ENCODE measurements at places on chromosomes 5 and 9.

- no peak for DNase-seq
Measured at GRCh38 chr9:27785714-27786100, 212.4 kb upstream of the C9orf72 start.

- no peak for DNase-seq
Measured at GRCh38 chr9:76699971-76700370, 64.3 kb upstream of the PCA3 start.

DNA sequence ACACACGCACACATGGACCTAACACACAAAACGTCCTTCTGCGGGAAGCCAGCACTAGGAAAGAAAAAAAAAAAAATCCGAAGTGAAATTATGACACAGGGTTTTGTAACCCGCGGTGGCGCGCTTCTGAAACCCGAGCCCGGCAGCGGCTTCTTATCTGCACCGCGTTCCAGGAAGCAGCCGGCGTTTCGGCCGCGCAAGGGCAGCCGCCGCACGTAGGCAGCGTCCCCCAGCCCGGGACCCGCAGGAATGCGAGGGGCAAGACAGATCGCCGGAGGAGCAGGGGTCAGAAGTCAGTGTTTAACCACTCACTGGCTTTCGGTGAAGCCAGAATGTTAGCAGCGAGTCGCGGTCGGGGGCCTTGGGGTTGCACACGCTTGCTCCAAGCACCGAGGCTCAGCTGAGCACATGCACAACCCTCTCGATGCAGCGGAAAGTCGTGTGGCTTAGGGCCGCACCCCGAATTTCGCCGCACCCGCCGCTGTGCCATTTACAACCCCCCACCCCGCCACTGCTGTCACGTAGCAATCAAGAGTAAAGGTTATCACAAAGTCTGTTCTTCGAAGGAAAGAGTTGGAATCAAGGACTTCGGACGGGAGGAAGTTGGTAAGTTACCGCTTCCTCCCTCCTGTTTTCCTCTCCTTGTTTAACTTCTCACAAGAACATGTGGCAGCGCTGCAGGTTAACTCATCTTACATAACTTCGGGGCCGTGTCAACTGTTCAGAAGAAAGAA is 167.9 kb downstream of the AUH start:
- DNase-seq, result peak; percentile 91

- no peak for DNase-seq
Measured at GRCh38 chr9:69993110-69993509, 50.5 kb upstream of the MAMDC2 start.

- DNase-seq, result no peak
Measured at GRCh38 chr5:60492958-60493357, 207.0 kb downstream of the DEPDC1B start.

- DNase-seq, result no peak
Measured at GRCh38 chr9:38263532-38263931, 129.0 kb upstream of the ALDH1B1 start.

GRCh38 chr9:928363-929042 is 48.0 kb upstream of the DMRT3 start:
- DNase-seq, result peak; percentile 83

DNA sequence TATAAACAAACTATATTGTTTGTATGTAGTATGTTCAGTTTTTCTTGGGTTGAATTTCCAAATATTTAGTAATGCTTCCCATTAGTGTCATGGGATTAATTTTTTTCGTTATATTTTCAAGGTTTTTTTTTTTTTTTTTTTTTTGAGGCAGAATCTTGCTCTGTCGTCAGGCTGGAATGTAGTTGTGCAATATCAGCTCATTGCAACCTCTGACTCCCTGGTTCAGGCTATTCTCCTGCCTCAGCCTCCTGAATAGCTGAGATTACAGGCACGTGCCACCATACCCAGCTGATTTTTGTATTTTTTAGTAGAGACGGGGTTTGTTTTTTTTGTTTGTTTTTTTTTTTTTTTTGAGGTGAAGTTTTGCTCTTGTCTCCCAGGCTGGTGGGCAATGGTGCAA is 10.6 kb downstream of the DDX46 start:
- DNase-seq, result no peak

DNA sequence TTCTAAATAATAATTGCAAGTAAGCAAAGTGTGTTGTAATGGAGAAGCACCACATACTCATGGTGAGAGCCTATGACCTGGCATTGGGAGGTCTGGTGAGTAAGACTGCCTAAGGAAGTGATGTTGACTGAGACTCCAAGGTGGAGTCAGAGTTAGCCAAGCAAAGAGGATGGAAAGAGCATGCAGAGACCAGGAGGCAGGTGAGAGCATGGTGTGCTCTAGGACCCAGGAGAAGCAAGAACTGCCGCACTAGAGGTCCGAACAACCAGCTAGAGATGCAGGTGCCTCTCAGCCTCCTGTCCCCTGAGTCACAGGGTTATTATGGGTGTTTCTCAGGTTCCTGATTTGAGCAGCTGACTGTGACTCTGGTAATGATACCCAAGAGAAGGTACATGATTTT is 27.3 kb downstream of the ANP32B start:
- DNase-seq, result peak; percentile 63

DNA sequence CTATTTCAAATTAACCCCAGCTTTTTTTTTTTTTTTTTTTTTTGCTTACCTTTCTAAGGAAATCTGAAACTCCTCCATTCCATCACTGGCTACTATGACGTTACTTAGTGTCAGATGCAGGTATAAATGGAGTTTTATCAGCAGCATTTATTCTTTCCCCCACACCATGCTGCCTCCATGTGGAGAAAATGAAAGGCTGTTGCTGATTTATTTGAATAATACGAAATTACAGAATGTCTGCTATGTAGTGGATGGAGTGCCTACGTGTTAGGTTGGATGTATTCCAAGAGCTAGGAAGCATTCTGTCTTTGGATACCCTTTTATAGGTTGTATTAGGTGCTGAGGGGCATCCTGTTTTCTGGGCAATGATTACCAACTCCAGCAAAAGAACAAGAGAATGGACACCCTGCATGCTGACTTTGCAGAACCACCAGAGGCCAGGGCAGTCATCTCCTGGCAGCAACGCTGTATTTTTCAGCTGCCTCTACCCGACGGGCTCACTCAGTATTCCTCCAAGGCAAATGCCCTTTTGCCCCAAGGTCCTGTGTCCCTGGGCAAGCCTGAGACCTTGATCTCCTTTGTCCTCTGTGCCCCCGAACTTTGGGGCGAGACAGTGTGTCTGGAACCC is 199.5 kb downstream of the ALDH1A1 start:
- DNase-seq, result no peak

DNA sequence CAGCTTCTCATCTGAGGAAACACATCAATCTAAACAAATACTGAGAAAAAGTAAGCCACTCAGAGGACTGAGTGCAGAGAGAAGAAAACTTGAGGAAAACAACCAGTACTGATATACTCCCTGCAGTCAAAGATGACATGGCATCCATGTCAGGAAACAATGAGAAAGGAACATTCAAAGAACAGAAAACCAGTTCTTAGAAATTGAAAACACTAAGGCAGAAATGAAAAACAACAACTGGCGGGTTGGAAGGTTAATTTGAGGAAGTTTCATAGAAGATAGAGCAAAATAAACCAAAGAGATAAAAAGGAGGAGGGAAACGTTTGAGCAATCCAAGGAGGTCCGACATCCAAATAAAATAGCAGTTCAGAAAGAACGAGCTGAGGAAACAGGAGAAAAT is 475.2 kb downstream of the HINT1 start:
- DNase-seq, result no peak

- DNase-seq, result peak; percentile 61
Measured at GRCh38 chr9:21711504-21711903, 90.9 kb upstream of the MTAP start.

DNA sequence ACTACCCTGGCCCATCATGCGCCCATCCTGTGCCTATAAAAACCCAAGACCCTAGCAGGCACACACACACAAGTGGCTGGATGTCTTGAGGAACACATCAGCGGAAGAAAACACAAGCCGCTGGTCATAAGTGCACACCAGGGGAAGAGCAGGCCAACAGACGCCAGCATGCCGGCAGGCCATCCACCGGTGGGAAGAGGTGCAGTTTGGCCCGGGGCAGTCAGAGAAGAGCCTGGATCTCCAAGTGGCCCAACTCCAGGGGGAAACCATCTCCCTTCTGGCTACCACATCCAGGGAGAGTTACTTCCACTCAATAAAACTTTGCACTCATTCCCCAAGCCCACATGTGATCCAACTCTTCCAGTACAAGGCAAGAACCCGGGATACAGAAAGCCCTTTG is 2001.3 kb upstream of the NUDT12 start:
- no peak for DNase-seq

- peak; percentile 72 for DNase-seq
Measured at GRCh38 chr9:124894741-124895170, 32.8 kb downstream of the ARPC5L start.

DNA sequence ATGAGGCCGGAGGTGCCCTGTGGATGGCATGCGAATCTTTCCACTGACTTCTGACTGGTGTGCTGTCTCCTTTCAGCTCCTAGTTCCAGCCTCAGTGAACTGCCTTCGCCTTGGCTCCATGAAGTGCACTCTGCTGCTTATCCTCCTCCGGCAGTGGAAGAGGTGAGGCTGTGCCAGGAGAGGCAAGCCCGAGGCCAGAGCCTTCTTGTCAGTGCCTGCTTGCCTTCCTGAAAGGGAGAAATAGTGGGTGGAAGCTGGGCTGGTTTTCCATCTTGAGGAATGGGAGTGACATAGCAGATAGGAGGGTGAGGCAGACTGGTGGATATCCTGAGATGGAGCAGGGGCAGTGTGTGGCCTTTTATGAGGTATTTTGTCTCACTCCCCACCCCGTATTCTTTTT is 29.7 kb downstream of the SH3GLB2 start:
- no peak for DNase-seq

DNA sequence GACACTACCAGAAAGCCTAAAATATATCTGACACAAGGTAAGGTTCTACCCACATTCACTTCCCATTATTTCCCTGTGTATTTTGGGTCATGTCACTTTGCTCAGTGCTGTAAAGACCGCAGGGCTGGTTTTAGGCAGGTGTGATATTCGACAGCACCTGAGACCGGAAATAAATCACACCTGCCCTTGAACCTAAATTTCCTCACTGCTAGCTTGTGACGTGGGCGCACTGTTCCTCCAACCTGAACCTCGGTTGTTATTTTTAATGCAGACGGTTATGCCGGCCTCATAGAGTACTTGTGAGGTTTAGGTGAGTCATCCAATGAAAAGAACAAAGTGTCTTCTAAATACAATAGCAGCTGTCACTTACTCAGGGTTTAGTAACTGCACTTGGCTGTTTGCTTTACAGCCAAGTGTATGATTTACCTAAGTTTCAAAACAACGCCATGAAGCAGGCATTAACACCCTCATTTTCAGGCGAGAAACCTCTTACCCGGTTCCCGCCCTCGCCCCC is 20.7 kb upstream of the ZNF782 start:
- no peak for DNase-seq

DNA sequence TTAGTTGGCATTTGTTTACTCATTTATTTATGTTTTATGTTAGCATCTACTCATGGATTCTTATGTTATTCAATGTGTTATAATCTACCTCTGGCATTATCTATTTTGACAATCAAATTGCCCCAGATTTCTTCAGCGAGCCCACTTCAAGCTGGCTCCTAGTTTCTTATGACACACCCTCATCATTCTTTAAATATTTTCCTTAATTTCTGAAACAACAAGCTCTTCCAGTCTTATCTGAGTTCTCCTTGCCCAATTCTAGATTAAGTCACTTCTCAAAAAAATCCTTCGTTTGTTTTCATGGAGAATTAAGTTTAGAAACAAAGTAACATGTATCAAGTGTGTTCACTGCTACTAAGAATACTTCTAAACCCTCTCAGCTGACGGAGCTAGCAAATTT is 229.8 kb downstream of the SEMA5A start:
- no peak for DNase-seq

GRCh38 chr5:159671886-159672285 is 244.4 kb upstream of the ADRA1B start:
- no peak for DNase-seq

DNA sequence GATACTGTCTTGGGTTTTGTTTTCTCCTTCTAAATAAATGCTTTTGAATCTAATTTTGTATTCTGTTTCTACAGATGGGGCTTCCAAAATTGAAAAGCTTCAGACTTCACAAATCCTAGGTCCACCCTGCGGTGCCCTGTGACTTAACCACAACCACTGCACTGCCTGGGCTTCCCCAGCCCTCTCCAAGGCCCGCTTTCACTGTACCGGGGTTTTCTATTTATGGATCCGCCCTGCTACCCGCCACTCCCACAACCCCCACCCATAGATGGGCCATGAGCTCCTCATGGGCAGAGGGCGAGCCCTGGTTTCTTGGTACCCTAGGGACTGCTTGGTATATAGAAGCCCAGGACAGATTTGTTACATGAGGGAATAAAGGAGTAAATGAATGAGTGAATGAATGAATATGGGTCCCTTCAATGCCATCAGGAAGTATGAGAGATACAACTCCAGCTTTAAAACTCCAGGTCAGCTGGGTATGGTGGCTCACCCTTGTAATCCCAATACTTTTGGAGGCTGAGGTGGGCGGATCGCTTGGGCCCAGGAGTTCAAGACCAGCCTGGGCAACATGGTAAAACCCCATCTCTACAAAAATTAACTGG is 39.8 kb upstream of the NEK6 start:
- peak; percentile 20 for DNase-seq

- no peak for DNase-seq
Measured at GRCh38 chr9:71755230-71755629, 13.1 kb downstream of the CEMIP2 start.

DNA sequence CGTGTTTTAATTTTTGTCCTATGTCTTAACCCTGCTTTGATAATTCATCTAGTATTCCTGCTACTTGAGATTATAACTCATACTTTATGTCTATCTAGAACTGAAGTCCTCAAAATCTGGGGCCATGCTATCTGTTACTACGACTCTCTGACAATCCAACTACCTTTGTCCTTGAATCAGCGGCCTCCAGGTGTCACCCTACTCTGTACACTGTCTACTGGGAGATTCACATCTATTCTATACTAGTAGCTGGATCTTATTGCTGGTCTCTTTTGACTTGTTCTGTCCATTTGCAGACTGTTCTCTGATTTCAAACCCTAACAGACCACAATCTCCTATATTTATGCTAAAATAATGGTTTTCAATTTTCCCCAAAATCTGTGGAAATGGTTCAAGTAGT is 225.5 kb upstream of the ELAVL2 start:
- no peak for DNase-seq

DNA sequence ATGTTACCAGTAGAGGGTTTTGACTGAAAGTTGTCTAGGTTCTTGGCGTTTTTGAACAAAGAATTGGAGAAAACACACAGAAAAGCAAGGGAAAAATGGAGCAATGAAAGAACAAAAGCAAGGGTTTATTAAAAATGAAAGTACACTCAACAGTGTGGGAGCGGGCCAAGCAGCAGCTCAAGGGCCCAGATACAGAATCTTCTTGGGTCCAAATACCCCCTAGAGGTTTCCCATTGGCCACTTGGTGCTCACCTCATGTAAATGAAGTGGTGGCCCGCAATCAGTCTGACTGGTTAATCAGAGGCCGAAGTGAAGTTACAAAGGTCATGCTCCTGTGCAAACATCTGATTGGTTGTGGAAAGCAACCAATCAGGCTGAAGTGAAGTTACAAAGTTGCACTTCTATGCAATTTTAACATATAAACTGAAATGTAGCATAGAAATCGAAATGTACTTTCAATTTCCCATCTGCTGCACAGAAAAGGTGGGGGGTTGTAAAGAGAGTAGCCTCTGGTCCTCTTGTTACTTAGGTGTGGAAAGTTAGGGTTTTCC is 1.9 kb upstream of the GM2A start:
- DNase-seq, result no peak

GRCh38 chr5:5508391-5508790 is 85.9 kb downstream of the ICE1 start:
- DNase-seq, result no peak
